ENCODE measurements at places on chromosomes 2 and 18.

- ATAC-seq, result peak; percentile 70
Observed at GRCh38 chr2:69046221-69046662, 33.3 kb downstream of the ANTXR1 start.

GRCh38 chr2:1728821-1729220 is 15.5 kb downstream of the PXDN start:
- ATAC-seq, result peak; percentile 42

GRCh38 chr2:181161615-181162014 is 181.2 kb downstream of the UBE2E3 start:
- no peak for ATAC-seq

DNA sequence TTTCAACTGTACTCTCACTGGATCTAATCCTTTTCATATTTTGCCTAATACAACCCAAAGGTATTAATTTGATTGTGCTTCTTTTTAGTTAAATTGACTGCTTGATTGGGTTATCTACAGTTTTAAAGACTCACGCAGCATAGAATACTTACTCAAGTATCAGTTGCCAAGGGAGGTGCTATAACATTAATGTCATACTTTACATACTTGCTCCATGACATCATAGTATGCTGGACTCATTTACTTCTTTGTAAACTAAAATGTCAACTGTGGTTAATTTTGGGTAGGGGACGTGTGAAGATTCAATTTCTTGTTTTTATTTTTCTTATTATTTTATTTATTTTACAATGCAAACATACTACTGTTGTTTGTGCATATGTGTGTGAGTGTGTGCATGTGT is 716.2 kb upstream of the VRK2 start:
- peak; percentile 50 for ATAC-seq

DNA sequence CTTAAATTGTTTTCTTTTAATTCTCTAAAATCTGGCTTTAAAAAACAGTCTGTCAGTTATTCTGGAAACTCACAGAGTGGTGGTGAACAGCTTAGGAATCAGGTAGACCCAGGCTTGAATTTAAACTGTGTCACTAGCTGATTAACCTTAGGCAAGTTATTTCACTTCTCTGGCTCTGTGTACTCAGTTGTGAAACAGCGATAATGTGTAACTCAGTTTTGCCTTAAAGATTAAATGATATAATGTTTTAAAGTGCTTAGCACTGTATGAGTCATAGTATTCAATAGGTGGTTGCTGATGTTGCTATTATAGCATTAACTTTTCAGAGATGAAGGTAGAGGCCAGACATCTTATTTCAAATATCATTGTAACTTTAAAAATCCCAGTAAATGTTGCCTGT is 40.7 kb downstream of the PKP4 start:
- ATAC-seq, result peak; percentile 28

GRCh38 chr2:45754131-45755010 is 102.9 kb downstream of the PRKCE start:
- no peak for ATAC-seq

- no peak for ATAC-seq
Observed at GRCh38 chr18:43868497-43868995, 591.3 kb upstream of the SYT4 start.

GRCh38 chr2:142596334-142597088 is 281.0 kb upstream of the KYNU start:
- peak; percentile 51 for ATAC-seq

- ATAC-seq, result no peak
Observed at GRCh38 chr2:34664266-34664665, 1065.2 kb upstream of the FAM98A start.

DNA sequence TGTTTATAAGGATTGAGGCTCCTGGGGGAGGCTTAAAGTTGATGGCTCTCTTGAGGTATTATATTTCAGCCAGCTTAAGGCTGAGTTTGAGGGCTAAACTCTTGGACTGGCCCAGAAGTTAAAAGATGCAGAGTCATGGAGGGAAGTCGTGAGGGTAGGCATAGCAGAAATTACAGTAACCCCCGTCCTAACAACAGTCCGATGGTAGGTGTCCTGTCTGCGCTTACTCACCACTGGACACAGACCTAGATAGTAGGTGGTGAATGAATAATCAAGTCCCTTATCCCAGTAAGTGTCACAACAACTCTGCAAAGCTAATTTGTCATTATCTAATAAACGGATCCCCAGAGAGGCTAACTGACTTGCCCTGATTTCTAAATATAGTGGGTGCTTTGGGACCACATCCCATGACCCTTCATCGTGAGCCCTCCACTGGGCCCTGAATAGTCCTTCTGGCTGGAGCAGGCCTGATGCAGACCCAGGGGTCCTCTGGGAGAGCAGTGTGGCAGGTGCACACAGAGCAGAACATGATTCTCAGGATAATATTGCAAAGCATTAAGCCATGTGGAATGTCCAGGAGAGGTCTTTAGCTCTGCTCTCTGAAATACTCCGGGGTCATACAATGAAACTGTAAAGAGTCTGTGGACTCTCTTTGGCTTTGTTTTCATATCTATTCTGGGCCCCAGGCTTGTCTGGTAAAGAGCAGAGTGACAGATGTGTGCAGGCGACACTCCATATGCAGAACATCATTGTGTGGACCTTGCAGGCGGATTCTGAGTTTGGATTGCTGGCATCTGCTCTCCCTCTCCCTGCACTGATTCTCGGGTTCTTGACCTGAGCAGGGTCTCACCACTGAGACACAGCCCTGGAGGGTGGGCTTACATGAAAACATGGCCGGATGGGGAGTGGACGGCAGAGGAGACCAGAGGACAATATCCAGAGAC is 98.1 kb downstream of the RNF144A start:
- ATAC-seq, result no peak

DNA sequence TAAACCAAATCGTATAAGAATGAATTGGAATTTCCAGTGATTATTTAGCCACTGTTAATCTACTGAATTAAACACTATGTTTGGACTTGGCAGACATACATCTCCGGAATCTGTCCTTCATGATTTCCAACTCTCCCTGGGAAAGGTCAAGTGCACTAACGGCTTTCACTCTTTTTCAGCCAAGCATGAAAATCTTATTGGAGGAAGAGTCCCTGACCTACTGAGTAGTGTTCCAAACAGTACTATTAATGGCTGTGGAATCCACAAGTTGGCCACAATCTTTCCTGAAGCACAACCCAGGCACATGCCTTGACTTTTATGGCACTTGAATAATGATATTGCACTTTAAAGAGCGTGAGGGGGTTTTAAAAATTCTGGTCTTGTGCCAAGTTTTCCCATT is 318.9 kb upstream of the RND3 start:
- no peak for ATAC-seq

GRCh38 chr2:49241991-49242390 is 87.7 kb upstream of the FSHR start:
- no peak for ATAC-seq

GRCh38 chr18:80154293-80154692 is 45.2 kb downstream of the ADNP2 start:
- ATAC-seq, result peak; percentile 59

GRCh38 chr2:41878716-41879234 is 169.0 kb upstream of the PKDCC start:
- no peak for ATAC-seq

All from SK-N-SH treated with all-trans-retinoic acid at 6 μM for 48 hours (cell line).